ENCODE measurements at places on chromosomes 4 and X.

GRCh38 chr4:16217300-16218051, 8.8 kb downstream of the TAPT1 start:
- peak; percentile 53 for DNase-seq

- DNase-seq = no peak
These were observed 74.4 kb upstream of the EFNB1 start for GRCh38 chrX:68754406-68754805.

GRCh38 chrX:133646719-133647116, 231.4 kb upstream of the GPC4 start:
- DNase-seq = no peak

DNA sequence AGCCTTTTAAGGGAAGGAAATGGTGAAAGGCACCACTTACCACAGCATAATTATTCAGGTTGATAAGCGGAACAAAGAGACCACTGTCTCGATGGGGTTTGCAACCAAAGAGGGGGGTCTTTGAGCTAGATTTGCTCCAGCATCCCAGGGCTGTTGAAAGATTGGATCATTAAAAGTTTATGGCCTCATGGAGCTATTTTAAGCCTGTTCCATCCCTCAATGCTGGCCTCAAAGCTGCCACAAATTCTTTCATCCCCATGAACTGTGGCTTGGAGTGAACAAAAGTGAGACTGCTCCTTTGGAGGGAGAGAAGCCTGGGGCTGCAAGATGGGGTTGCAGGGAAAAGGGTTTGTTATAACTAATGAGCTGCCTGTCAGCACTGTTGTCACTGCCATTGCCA, 209.8 kb downstream of the RTL9 start:
- DNase-seq = peak; percentile 5

DNA sequence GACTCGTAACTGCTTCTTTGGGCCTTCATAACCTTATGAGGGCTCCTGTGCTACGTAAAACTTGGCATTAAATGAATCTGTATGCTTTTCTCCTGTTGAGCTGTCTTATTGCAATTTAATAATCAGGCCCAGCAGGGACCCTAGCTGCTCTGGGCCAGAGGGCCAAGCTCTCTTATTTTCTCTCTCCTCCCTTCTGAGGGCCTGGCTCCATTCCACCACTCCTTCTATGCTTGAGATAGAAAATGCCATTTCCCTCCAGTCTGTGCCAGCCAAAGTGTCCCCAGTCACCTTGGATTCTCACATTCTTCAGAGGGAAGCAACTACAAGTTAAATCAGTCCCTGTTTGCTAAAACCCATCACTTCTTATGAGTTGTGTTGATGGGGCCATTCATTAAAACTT, 90.1 kb downstream of the CLCN4 start:
- DNase-seq = no peak

DNA sequence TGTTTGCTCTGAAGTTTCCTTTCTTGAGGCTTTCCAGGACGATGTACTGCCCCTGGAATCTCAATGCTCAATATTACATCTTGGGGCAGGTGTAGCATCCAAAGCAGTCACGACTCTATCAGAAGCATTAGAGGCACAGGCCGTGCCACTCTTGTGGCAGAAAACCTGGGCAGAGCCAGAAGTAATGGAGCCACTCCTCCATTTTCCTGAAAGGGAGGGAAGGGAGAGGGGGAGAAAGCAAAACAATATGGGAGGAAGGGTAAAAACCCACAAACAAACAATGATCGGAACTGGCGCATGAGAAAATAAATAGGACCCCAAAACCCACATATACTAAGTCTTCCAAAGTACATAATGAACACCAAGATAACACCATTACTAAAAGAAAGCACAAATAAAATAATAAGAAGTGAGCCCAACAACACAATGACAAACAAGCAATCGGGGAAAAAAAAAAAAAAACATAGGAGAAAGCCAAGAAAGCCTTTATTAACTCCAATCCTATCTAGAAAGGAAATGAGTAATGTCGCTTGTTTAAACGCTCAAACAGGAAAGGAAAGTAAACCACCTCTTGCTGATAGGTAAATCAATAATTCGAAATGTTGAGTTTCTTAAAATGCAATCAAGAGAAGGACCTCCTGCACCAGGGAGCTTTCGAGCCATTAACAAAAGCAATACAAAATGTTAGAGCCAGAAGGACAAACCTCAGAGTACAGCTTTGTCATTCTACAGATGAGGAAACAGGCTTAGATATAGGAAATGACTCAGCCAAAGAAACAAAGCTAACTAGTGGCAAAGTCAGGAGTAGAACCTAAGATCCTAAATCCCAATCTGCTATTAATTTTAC, 117.4 kb downstream of the ATRX start:
- peak; percentile 67 for DNase-seq

- DNase-seq = peak; percentile 85
These were observed 22.1 kb downstream of the PIR start for GRCh38 chrX:15471028-15471427.

- no peak for DNase-seq
These were observed 1.2 kb downstream of the SULT1B1 start for GRCh38 chr4:69759189-69759604.

DNA sequence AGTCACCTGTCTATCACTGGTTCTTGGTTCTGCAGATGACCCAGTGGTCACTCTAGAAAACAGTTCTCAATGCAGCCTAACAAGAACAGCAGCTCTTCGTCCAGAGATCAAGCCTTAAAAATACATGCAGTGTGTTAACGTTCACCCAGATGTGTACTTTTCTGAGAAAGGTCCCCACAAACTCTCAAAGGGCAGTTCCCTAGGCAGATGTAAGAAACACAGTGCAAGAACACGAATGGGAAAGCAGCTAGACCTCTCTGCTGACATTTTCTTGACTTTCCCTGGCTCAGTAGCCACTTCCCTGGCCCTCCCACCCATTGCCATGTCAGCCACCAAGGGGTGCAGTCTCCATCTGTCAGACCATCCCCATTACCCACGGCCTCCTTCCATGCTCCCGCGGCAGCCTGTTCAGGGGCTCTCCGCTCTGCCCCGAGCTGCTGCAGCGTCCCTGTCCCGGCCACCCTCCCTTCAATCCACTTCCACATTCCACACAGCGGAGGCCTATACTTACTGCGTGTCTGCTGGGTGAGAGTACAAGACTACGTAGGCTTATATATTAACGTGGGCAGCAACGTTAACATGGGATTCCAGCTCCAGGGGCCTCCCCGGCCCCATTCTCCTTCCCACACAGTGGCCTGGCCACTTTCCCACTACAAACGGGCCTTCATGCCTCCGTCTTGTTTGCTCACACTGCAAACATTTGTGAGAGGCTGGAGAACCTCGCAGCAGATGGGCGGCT, 34.3 kb downstream of the IRF2 start:
- DNase-seq = no peak

DNA sequence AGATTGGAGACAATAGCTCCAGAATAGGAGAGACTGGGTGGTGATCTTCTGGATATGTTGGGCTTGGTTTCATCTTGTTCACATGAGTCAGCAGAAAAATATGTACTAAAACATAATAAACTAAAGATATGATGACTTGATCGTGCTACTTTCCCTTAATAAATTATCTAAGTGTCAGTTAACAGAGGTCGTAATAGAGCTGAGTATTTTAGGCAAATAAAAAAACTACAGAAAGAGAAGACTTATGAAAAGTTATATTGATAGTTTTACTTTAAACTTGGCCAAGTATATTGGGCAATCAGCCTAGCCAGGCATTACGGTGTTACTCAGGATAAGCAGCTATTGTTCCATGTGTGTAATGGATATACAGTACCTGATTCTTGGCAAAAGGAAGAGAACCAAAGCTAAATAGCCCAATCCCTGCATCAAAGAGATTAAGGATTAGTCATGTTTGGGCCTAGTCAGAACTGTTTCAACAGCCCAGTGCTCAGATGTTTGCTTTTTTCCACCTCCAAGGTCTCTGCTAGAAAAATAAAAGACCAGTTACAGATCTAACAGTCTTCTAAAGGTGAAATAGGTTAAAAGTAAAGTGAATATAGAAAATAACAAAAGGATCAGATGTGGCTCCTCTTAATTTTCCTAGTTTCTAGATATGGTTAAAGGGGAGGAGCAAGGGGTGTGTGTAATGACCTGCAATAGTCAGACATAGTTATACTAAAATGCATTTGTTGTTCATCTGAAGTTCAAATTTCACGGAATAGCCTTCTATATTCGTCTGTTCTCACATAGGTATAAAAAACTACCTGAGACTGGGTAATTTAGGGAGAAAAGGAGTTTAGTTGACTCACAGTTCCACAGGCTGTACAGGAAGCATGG, 262.6 kb downstream of the ADGRL3 start:
- DNase-seq = no peak

- DNase-seq = no peak
These were observed 4.8 kb downstream of the CPZ start for GRCh38 chr4:8597319-8597718.

GRCh38 chrX:79081895-79082512, 62.5 kb upstream of the GPR174 start:
- DNase-seq = peak; percentile 65

DNA sequence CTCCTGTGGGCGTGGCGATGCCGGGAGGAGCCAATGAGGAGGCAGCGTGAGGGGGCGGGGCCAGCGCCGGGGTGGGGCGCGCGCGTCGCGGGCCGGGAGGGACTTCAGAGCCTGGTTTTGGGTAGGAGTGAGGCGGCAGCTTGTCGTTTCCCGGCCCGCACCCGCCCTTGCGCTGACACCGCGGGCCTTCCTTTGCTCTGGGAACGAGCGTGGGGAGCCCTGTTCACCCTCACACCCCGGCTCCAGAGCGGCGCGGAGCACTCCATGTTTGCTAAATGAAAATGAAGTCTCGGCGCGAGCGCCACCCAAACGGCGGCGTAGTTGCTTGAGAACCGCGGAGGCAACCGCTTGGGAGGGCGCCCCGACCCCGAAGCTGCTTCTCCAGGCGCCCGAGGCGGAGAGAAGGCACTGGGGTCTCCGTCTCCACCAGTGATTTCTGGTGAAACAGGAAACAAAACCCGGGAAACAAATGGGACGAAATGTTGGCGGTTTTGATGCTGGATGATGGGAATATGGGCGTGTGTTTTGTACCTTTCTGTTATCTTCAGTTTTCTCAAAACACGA, 497 bp upstream of the GRPEL1 start:
- DNase-seq = no peak

DNA sequence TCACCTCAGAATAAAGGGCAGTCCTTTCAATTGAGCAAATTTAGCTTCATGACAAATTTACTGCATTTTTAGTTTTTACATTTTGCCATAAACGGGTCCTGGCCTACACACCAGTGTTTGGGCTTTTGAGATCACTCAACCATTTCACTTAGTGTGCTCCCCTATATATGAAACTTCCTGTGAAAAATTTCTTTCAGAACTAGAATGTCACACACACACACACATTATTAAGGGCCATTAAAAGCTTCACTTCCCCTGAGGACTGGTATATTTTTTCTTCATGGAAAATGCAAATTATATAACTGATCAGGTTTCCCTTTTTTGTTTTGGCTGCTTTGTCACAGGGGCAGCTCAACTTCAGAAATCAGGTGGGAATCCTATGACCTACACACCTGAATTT, 206.5 kb downstream of the ENOX2 start:
- no peak for DNase-seq

- DNase-seq = peak; percentile 83
These were observed 179.1 kb upstream of the MAB21L2 start for GRCh38 chr4:150402871-150403272.

GRCh38 chrX:94936722-94937121, 1262.7 kb downstream of the FAM133A start:
- DNase-seq = no peak

DNA sequence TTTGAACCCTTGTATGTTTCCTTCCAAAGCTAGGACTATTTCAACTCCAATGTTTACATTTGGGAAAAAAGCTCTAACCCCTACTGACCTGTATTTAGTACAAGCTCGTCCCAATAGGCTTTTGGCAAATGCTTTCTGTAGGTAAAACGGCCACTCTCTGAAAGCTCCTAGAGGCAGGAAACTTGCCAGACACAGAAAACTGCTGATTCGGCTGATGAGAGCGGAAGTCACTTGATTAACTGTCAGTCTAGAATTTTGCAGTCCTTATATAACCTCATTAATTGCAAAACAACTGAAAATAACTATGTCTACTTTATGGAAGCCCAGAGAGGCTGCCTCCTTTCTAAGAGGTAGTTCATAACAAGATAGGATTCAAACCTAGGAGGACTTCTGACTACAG, 108.1 kb downstream of the TSPAN7 start:
- DNase-seq = peak; percentile 54

- no peak for DNase-seq
These were observed 203.2 kb upstream of the MBNL3 start for GRCh38 chrX:132692066-132692465.

All from hematopoietic multipotent progenitor cell treated with erythropoietin and hydrocortisone succinate and interleukin-3 and kit ligand, for 4 days (in vitro differentiated cells).